Activated CD8-positive, alpha-beta memory T cell treated with anti-CD3 and anti-CD28 coated beads for 24 hours (primary cell): ENCODE measurements at places on chromosomes 16 and 17.
A peak's percentile ranks its signal among the peaks of the same experiment; 100 is the strongest.

DNA sequence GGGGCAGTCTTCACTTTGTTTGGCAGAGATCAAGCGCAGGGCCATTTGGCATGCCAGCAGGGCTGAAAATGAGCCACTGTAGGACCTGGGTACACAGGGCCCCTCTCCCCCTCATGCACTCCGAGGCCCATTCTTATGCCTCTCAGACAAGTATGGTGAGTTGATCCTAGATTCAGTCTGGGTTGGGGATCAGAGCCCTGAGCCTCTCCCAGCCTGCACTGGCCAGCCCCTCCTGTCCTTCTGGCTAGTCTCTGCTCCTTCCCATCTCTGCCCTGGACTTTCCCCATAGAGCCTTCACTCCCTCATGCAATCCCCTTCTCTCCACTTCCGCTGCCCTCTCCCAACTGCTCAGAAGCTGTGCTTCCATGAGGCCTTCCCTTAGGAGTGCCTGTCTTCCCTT is 31.0 kb downstream of the SMARCE1 start:
- DNase-seq: no peak

DNA sequence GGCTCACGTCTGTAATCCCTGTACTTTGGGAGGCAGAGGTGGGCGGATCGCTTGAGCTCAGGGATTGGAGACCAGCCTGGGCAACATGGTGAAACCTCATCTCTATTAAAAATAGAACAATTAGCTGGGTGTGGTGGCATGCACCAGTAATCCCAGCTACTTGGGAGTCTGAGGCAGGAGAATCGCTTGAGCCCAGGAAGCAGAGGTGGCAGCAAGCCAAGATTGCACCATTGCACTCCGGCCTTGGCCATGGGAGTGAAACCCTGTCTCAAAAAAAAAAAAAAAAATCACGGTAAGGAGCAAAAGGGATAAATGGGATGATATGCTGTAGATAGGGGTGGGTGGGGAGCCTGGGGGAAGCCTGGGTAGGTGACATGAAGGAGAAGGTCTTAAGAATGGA is 20.4 kb upstream of the TMEM98 start:
- no peak for DNase-seq

GRCh38 chr16:8937803-8938202 is 25.9 kb downstream of the USP7 start:
- DNase-seq: no peak

- DNase-seq: no peak
These were observed 309.8 kb downstream of the MAP2K4 start for GRCh38 chr17:12330456-12330855.

DNA sequence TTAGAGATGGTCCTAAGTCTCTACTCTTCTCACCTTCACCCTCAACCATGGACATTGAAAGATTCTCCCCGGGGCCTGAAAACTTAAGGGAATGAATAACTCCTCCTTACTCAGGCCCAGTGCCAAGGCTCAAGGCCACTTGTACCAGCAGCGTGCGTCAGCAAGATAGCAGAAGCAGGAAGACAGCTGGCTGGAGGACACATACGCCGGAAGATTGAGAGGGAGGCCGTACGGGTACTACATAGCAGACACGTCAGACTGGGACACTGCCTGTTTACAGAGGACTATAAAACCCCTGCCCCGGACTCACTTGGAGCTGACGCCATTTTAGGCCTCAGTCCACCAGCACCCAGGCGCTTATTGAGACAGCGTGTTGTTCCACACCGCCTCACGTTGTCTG is 75.8 kb upstream of the MED13 start:
- no peak for DNase-seq

GRCh38 chr17:75105126-75106080 is 4.4 kb upstream of the ARMC7 start:
- DNase-seq: no peak

GRCh38 chr17:80849119-80849518 is 142.5 kb upstream of the CHMP6 start:
- no peak for DNase-seq

GRCh38 chr16:5549802-5550201 is 452.2 kb upstream of the EEF2KMT start:
- DNase-seq: no peak

DNA sequence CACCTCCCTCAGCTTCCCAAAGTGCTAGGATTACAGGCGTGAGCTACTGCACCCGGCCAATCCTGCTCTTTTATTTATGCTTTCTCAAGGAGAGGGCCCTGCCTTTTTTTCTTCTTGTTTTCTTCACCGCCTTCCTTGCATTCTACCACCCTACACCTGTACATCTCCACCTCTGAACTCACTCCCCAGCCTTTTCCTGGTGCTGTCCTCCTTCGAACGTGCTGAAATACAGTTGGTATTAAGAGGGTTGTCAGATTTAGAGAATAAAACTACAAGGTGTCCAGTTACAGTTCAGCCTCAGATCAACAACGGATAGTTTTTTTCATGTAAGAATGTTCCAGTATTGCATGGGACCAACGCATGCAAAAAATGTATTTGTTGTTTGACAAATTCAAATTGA is 1.7 kb downstream of the PIRT start:
- DNase-seq: no peak

DNA sequence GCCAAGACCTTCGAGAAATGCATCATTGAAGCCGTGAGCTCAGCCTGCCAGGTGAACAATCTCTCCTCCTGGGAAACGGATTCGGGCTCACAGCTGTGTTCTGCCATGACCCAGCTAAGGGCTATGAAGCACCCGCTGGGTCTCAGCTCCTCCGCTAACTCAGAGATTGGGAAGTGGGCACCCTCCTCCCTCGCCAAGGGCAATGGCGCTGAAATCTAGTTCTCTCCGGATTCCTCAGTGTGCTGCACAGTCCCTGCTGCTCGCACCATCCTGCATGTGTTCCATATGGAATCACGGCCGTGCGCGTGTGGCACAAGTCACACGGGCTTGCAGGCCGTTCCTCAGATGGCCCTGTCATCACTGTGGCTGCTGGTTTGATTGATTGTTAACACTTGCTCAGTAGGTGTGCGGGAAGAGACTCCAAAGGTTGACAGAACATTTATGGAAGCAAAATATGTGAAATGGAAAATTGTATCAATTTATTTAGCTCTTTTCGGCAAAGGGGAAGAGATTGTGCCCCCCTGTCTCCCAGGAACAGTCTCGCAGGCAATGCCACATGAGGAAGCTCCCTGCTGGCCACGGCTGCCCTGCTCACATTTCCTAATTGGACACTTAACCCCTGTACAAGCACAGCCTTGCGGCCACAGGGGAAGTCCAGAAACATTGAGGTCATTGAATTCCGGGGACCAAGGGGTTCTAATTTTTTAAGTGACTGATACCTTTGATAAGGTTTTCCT is 58.8 kb downstream of the RNF213 start:
- no peak for DNase-seq

- no peak for DNase-seq
These were observed 15.5 kb downstream of the SPACA3 start for GRCh38 chr17:33007186-33007585.

DNA sequence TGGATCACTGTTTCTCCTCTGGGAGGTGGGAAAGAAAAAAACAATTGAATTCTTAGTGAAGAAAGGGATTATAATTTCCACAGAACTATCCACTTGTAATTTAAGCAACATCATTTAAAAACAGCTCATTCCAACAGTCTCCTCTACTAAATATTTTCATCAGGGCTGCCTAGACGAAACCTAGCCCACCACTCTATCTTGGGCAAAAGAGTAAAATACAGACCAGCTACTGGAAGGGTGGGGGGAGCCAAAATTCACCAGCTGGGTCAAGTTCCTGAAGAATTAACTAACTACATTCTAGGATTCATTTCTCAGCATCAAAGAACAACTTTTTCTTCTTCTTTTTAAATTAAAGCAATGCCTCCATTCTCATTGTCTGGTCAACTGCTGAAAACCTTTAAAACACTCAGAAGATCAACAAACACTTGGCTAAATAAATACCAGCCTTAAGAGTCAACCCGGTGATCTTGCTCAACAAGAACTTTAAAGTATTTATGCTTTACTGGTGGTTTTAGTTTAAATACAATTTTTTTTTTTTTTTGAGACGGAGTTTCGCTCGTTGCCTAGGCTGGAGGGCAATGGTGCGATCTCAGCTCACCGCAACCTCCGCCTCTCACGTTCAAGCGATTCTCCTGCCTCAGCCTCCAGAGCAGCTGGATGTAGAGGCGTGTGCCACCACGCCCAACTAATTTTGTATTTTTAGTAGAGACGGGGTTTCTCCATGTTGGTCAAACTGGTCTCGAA is 25.2 kb downstream of the KANSL1 start:
- no peak for DNase-seq

GRCh38 chr16:4380119-4381063 is 8.7 kb downstream of the VASN start:
- no peak for DNase-seq

GRCh38 chr16:85735225-85735635 is 15.7 kb downstream of the C16orf74 start:
- DNase-seq: peak; percentile 67

- no peak for DNase-seq
These were observed 28.5 kb downstream of the PRSS54 start for GRCh38 chr16:58266336-58266735.

DNA sequence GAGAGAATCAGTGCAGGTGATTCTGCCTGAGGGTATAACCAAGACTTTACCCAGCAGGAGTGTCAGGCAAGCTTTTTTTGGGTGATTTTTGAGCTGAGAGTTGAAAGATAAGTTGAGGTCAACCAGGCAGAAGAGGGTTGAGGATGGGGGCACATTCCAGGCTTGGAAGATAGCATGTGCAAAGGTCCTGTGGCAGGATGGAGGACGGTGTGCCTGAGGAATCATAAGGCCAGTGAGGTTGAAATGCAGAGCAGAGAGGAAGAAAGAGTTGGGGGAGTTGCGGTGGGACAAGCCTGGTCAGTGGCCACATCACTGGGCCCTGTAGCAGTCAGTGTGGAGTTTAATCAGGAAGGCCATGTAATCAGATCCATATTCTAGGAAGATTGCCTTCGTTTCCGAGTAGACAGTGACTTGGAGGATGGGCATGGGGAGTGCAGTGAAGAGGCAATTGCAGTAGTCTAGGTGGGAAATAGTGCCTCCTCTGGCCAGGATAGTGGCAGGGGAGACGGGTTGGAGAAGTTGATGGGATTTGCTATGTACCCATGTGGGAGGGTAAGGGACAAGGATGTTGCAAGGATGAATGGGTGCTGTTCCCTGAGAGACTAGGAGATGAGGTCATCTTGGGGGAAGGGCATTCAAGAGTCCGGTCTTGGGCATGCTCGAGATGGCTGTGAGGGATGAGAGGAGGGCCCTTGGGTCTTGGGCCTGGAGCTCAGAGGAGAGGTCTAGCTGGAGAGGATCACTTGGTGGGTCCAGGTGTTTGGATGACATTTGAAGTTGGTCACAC is 3.9 kb downstream of the PLEKHG4 start:
- no peak for DNase-seq

GRCh38 chr17:76017481-76018339 is 9.4 kb downstream of the EVPL start:
- no peak for DNase-seq

DNA sequence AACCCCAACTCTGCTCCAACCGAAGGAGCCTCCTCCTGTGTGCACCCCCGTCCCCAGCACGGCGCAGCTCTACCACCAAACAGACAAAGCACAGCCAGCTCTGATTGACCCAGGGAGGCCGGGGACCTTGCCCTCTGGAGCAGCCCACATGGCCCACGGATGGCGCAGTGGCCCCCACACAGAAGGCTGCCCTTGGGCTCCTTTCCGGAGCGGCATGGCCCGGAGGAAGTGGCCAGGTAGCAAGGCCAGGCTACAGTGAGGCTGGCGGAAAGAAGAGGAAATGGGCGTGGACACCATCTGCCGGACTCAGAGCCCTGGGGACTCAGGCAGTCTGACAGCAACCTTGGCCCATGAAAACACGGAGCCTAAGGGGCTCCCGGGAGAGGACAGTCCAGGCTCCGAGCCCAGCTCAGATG is 19.9 kb upstream of the ZC3H18 start:
- DNase-seq: no peak

GRCh38 chr17:50352072-50352692 is 6.3 kb downstream of the XYLT2 start:
- peak; percentile 49 for DNase-seq

GRCh38 chr17:50508573-50509460 is 578 bp downstream of the MYCBPAP start:
- no peak for DNase-seq

DNA sequence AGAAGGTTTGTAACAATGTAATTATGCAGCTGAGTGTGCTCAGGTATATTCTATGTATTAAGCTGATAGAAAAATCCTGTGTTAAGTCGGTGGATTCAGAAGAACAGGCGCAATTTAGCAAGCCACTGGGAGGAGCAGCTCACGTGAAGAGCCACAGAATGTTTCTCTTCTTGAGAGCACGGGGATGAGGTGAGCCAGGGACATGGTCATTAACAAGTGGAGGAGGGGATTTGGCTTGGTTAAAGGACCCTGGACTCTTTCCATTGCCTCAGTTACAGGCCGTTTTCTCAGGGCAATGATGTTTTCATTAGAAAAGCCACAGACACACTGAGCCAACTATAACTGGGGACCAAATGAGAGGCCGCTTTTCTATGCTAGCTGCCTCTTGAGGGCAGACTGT is 178.7 kb downstream of the SNX29 start:
- no peak for DNase-seq

DNA sequence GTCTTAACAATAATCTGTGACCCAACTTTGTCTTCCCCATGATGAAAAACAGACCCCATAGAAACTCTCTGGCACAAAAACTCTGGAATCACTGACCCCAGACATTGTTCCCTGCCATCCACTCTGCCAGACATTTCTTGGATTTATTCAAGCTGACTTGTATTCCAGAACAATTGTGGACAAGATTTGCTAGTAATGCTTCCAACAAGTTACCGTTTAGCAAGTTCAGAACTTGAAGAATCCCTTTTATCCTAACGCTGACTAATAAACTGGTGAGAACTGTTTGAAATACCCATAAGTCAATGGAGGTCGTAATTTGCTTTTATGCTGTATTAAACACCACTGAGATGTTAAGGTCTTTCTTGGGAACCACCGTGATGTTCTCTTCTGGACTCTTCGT is 10.5 kb downstream of the HSBP1 start:
- DNase-seq: no peak

DNA sequence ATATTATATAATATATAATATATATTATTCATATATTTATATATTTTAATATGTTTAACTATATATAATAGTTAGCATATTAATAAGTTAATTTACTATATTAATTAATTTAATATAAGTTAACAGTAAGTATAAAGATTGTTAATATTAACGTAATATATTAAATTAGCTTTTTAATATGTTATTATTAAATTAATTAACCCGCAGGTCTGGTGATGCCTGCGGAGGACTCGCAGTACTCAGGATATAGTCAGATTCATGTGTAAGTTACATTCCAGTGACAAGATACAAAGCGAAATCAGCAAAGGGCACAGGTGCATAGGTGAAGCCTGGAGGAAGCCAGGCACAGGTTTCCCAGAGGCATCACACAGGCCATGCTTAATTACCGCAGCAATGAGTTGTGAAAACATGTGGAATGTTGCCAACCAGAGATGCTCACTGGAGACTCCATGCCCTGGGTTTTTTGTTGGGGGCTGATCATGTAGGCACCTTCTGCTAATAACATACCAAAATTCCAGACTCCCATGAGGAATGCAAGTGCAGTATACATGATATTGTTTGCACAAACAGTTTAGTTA is 130.4 kb upstream of the MPHOSPH6 start:
- DNase-seq: no peak
